ENCODE measurements at places on chromosomes 6 and 20.
A peak's percentile ranks its signal among the peaks of the same experiment; 100 is the strongest.

- DNase-seq: no peak
Observed at GRCh38 chr6:118588626-118589025, 40.5 kb downstream of the PLN start.

GRCh38 chr6:157462956-157463742 is 82.2 kb downstream of the ZDHHC14 start:
- DNase-seq: no peak

DNA sequence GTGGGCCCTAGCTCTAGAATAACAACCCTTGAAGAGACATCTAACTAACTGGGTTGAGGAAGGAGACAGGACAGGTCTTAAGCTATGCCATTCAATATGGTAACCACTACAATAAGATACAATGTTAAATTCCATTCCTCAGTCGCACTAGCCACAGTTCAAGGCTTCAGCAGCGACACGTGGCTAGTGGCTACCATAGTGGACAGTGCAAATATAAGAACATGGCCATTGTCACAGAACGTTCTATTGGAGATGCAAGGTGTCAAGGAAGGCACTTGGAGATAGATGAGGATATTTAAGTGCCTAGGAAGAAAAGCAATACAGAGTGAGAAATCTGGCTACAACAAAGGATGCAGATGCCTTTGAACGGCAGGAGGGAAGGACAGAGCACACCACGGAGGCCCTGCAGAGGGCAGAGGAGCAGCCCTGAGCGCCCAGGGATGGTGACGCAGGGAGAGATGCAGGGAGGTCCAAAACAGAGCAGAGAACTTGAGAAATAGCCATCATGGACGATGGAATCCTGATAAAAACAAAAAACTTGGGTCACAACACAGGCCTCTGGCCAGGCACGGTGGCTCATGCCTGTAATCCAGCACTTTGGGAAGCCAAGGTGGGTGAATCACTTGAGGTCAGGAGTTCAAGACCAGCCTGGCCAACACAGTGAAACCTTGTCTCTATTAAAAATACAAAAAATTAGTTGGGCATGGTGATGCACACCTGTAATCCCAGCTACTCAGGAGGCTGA is 140.7 kb downstream of the ZMYND8 start:
- no peak for DNase-seq

GRCh38 chr20:5046656-5047339 is 45.5 kb upstream of the SLC23A2 start:
- peak; percentile 54 for DNase-seq

GRCh38 chr6:39254999-39255535 is 25.8 kb upstream of the KCNK5 start:
- no peak for DNase-seq

All from germinal center (tissue), 1 donor.